ENCODE measurements at places on chromosomes 7 and 10.

DNA sequence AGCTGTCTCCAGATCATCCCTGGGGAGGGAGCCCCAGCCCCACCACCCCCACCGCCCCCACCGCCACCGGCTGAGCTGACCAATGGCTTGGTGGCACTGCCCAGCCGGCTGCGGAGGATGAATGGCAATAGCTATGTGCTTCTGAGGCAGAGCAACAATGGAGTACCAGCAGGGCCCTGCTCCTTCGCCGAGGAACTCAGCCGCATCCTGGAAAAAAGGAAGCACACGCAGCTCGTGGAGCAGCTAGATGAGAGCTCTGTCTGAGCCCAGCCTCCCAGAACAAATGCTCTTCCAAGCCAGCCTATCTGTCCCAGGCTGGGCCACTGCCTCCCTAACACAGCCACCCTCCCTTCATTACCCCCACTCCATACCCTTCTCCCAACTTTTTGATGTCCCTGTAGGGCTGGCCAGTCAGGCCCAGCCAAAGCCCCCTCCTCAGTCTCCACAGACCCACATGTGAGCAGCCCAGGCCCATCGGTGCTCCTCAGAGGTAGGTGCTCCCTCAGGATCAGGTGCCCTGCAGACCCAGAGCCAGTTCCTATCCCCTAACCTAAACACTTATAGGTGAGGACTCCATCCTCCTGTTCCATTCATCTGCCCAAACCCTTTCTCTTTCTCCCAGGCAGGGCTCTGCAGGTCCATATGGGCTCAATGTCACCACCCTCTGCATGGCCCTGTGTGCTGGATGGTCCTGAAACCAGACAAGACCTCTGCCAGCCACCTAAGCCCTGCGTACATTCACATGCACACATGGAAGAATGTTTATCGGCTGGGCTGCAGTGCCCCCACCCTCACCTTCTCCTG, 3.2 kb downstream of the MRPL43 start:
- DNase-seq = no peak

DNA sequence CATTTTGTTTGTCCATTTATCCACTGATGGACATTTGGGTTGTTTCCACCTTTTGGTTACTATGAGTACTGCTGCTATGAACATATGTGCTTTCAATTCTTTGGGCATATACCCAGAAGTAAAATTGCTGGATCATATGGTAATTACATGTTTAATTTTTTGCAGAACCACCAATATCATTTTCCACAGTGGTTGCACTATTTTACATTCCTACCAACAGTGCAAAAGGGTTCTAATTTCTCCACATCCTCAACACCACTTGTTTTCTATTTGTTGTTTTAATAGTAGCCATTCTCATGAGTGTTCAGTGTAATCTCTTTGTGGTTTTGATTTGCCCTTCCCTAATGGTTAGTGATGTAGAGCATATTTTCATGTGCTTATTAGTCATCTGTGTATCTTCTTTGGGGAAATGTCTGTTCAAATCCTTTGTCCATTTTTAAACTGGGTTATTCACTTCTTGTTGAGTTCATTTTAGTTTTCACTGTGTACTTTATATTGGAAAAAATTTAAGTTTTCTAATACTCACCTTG, 101.9 kb downstream of the HIBADH start:
- no peak for DNase-seq

GRCh38 chr7:140004672-140005071, 58.1 kb downstream of the PARP12 start:
- no peak for DNase-seq

DNA sequence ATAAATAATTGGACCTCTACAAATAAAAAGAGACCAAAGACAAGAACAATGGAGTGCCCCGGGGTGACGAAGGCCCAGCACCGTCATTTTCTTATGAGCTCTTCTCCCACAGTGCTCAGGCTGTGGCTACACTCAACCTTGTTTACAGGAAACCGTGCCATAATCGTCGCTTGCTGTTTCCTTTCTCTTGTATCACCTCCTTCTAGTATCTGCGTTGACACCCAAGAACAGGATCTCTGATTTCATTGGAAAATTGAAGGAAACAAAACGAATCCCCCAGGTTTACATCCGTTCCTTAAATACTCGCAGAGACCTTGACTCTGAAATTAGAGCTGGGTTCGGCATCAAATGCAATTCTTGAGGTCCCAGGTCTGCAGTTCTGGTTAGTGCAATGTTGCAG, 1.7 kb upstream of the IGFBP3 start:
- DNase-seq = no peak

- DNase-seq = no peak
Observed at GRCh38 chr10:90399782-90400181, 458.1 kb downstream of the HTR7 start.

All from activated T-helper 1 cell treated with anti-CD3 and anti-CD28 coated beads, Interleukin-2, amount 50 U/mL, for 16 hours (primary cell).